ENCODE measurements at places on chromosomes 1 and 21. TPM values are rescaled to one million over a fixed set of nuclear protein-coding genes. Genes with fewer than 3 reads are reported as not detected.
A peak's percentile ranks its signal among the peaks of the same experiment; 100 is the strongest.

The FAM151A gene
- not detected for total RNA-seq

The C1orf87 gene
- total RNA-seq = not detected

The POLR3C gene
- total RNA-seq = 39.0 TPM

The PPM1J gene
- total RNA-seq = 1.4 TPM

The SELE gene
- total RNA-seq = not detected

The RHBG gene
- total RNA-seq = not detected

The SLC25A34 gene
- 1.5 TPM for total RNA-seq

The AHDC1 gene
- 34.7 TPM for total RNA-seq

The WDR64 gene
- not detected for total RNA-seq

The MYOG gene
- not detected for total RNA-seq

The IBA57 gene
- 10.8 TPM for total RNA-seq

The ARHGEF10L gene
- total RNA-seq = not detected

The PLA2G5 gene
- total RNA-seq = not detected

The HTR6 gene
- total RNA-seq = not detected

The MRTO4 gene
- 135 TPM for total RNA-seq

The NEXN gene
- 0.64 TPM for total RNA-seq

GRCh38 chr1:180579961-180580611, 21.3 kb downstream of the OVAAL start:
- DNase-seq = no peak

DNA sequence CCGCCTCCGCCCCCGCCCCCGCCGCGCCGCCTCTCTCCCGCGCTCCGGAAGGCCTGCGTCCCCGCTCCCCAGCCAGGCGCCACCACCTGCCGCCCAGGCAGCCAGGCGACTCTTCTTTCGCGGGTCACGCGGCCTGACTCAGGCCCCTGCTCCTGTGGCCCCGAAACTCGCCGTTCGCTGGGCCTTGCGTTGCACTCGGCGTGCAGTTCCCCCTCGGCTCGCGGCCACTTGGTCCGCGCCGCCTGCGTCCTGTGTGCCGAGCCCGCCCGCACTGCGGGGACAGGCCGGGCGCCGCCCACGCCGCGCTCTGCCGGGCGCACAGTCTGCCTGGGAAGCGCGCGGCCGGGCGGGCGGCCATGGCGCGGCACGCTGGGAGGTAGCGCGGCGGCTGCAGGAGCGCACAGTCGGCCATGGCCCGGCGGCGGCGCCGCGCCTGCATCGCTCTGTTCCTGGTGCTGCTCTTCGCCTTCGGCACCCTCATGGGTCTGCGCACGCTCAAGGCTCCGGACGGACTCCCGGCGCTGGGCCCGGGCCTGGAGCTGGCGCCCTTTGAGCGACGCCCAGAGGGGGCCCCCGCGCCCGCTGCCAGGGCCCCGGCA, at the start of gene MANEAL:
TSS of gene MANEAL (plus strand) at position 75 of the 599 bp plus-strand sequence. CDS start at position 411, 336 bp downstream.
- peak; percentile 80 for DNase-seq

DNA sequence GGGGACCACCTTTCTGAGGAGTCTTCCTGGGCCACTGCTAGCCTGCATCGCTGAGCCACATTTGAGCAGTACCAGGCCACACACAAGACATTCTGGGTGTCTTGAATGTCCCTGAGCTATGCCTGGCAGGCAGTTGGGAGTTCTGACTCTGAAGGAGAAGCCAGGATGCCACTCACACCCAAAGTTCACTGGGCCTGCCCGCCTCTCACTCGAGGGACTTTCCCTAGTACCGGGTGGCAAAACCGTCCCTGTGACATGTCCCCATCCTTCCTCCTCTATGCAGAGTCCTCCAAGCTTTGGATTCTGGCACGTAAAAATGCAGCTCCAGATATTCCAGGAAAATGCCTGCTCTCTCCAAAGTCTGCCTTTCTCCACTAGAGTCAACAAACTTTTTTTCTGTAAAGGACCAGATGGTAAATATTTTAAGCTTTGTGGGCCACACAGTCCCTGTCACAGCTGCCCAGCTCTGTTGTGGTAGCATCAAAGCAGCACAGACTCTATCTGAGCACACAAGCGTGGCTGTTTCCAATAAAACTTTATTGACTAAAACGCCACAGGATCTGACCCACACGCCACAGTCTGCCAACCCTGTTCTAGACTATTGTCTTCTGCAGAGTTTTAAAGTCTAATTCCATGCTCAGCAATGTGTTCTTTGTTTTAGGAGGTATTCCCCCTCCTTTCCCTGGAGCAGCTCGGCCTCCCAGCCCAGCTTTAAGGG, 19.2 kb upstream of the GUCA2B start:
- DNase-seq = no peak

GRCh38 chr1:112247036-112247597, 148.9 kb upstream of the CTTNBP2NL start:
- DNase-seq = no peak

DNA sequence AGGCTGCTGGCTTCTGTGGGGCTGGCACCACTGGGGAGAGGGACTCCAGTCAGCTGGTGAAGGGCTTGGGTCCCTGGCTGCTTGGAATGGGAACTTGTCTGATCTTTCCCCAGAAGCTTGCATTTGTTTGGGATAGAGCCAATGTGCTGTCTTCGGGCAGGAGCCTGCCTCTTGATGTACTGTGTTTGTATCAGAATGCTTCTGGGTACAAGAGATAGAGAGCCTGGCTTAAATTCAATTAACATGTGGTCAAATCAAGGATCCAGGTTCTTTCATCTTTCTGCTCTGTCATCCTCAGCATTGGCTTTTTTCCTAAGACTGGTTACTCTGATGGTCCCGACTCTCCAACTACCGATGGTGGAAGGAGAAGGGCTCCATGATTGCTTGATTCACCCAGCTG, 16.0 kb upstream of the PROK1 start:
- no peak for DNase-seq

- no peak for DNase-seq
Measured at GRCh38 chr1:213419401-213420030, 368.5 kb downstream of the RPS6KC1 start.

GRCh38 chr1:91650764-91651163, 150.1 kb downstream of the CDC7 start:
- DNase-seq = no peak

- no peak for DNase-seq
Measured at GRCh38 chr1:230930986-230931385, 47.7 kb downstream of the TTC13 start.

- DNase-seq = peak; percentile 57
Measured at GRCh38 chr1:50419192-50419906, 3.9 kb downstream of the DMRTA2 start.

DNA sequence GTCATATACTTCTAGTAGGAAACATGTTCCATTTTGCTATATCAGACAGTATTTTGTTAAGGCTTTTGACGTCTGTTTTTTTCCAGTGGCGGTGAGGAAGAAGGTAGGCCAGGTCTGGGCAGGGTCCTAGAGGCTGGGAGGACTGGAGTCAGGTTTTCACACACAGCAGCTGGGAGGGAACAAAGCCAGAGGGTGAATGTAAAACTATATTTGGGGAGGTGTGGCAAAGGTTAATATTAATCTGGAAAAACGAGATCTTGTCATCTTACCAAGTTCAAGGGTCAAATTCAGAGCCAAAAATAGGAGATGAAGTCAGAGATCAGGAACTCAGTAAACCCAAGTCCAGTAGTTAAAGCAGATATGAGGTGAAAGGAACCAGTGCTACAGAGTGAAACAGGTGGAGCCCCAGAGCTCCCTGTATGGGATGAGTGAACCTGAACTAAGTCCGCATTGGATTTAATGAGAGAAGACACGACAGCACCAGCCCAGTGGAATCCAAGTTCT, 10.7 kb upstream of the OTUD7B start:
- no peak for DNase-seq

DNA sequence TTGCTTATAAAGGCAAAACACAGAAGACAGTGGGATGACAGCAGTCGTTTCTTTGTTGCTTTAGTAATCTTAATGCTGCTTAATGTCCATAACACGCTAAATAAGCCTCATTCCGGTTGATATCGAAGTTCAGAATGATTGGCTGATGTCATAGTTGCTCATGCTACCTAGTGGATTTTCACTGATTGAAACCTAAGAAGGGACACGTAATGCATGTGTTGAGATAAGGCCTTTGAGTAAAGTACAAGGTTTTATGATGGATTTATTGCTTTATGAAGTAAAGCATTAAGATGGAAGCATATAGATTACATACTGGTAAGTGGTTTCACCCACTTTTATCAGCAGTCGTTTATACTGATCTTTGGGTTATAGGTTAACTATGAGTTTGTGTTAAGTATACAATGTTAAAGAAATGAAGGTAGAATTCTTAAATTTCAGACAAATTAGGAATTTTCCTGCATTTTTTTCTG, 25.1 kb downstream of the IARS2 start:
- peak; percentile 22 for DNase-seq

DNA sequence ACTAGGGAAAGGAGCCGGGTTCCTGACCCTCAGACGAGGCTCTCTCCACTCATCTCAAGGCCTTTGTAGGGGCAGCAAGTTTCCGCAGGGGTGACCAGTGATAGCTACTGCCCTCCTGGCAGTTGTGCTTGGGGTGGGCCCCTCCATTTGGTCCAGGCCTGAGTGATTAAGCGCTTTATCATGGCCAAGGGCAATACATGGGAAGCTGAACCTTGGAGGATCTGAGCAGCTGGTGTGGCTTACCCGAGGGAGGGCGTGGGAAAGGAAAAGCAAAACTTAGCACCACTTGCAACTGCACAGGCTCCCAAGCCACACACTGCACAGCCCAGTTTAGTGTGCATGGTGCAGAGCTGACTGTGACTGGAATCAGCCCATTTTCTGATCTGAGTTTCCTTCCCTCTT, 47.8 kb downstream of the GADD45A start:
- peak; percentile 63 for DNase-seq

DNA sequence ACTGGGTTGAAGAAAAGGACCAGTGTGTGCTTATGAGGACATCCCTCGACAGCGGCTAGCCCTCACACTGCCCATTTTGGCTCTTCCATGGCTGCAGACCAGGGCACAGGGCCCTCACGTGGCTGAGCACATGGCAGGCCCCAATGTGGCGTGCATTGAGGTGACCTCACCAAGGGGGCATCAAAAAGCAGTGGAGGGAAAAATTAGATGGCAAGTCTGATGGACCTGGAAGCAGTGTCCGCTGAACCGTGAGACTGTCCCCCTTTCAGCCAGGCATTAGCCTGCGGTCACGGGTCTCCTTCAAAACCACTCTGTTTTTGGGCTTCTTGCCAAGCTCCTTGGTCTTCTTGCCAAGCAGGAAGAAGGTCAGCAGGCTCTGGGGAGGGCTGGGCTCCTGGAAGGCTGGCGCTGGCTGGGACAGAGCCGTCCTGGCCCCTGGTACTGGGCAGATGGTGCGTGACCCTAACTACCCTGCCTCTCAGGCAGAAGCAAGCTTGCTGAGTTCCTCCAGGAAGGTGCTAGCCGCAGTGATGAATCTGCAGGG, 30.8 kb downstream of the TRIM67 start:
- DNase-seq = no peak

DNA sequence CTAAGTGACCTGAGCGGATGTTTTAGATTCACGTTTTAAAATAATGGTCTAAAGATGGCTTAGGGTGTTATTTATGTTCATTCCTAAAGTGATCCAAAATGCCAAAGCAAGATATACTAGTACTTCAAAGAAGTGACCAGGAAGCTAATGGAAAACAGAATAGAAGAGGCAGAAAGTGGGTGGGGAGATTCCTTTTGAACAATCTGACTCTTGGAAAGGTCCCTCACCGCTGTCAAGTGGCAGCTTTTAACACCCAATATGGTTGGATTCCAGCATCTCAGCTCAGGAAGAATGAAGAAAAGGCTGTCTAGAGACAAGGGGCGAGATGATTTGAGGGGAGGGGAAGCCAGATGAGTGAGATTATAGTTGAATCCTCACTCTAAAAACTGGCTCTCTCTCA, 90.3 kb downstream of the SCMH1 start:
- no peak for DNase-seq

- DNase-seq = no peak
Measured at GRCh38 chr1:232574889-232575762, 54.8 kb downstream of the SIPA1L2 start.

- peak; percentile 58 for DNase-seq
Measured at GRCh38 chr1:239814306-239814881, 277.3 kb upstream of the FMN2 start.

GRCh38 chr1:923131-923990, at the start of gene SAMD11:
Gene SAMD11, plus strand, starts transcription at chr1:923923. Its CDS starts 509 bp downstream, at chr1:924432.
- DNase-seq = peak; percentile 85

DNA sequence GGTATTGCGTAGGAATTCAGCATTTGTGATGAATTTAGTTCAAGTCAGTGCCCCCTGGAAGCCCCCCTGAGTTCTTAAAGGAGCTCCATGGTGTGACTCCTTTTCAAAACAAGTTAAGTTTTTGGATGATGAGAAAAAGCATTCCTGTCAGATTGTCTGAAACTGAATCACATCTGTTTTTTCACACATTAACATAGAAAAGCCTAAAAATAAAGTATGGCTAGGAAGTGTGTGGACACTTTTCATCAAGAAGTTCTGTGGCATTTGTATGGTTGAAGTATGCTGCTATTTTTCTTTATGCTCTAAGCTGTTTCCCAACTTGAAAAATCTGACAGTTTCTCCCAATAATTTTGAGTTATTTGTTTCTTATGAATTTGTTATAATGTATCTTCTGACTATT, 33.7 kb downstream of the PRDM2 start:
- DNase-seq = no peak

GRCh38 chr1:224289396-224289795, 40.6 kb downstream of the NVL start:
- DNase-seq = no peak

DNA sequence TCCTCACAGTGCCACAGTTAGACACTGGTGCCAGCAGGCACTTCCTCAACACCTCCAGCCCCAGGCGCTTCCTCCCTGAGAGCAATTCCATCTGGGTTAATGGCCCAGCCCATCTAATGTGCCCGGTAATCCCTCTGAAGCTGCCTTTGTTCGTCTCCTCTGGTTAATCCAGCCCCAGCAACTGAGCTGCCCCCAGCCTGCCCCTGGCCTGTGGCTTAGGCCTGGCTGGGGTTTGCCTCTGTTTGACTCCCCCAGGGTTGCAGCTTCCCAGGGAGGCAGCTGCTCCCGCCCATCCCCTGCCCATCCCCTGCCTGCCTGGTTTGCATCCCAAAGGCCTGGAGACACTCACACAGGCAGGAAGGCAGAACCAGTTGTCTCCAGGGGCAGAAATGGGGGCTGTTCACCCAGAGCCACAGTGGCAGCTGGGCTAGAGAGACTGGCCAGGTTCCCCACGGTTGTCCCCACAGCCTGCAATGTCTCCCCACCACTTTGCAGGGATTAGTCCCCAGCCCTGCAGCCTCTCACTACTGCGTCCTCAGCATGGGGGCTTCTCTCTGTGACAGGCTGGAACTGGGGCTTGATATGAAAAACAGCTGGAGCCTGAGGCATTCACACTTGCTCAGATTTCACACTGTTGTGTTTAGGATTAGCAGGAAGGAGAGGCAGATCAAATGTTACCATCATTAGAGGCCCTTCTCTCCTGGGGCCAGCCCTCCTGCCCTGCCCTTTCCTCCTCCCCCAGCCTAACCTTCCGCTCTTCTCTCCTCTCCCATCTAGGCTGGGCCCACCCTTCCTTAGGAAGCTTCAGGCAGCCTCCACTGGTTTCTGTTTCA, 120.2 kb downstream of the TLR5 start:
- DNase-seq = no peak

All from activated CD4-positive, alpha-beta T cell treated with anti-CD3 and anti-CD28 coated beads, Interleukin-2, amount 10 ng/mL, durations not matched to agents 24 days and 14 days (primary cell).